ENCODE measurements at places on chromosomes 3 and 15.

DNA sequence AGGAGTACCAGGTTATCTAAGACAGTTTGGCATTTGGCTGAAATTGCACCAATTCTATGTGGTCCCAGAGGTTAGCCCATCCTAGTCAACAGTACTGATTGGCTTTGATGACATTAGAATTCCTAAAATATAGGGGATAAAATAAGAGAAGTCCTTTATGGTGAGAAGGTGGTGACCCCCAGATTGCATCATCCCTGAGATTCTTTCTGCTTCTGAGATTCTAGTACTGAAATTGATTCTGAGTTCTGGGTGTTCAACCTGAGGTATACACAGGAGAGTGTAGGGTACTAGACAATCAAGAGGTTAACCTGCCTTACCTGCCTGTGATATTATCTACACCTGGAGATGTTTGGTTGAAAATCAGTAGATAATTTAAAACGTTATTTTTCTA lies 140.9 kb upstream of the MRPS22 start:
- no peak for DNase-seq

GRCh38 chr3:197364410-197365071 lies 66.1 kb upstream of the DLG1 start:
- DNase-seq = no peak

- DNase-seq = no peak
Measured at GRCh38 chr3:17355591-17355990, 386.8 kb downstream of the TBC1D5 start.

- no peak for DNase-seq
Measured at GRCh38 chr3:169234618-169235017, 428.9 kb downstream of the MECOM start.

- DNase-seq = no peak
Measured at GRCh38 chr15:100866386-100867330, 13.0 kb upstream of the ALDH1A3 start.

DNA sequence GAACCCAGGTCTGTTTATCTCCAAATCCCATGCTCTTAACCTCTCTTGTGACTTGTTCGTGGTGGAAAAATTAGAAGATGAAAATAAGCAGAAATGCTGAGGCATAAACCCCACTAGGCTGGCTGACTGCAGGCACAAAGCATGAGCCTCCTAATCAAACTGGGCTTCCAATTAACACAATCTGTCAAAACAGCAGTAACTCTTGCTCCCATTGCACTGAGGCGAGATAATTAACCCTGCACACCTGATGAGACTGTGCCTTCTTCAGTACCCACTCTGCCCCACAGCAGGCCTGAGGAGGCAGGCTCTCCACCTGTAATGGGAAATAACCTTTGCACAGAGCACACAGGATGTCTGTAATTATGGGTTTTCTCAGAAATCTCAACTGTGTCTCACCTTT lies 284.4 kb upstream of the WNT5A start:
- no peak for DNase-seq

Data from C1 segment of cervical spinal cord (tissue), 14 donors.